ENCODE measurements at places on chromosomes 2 and 18. TPM values are rescaled to one million over a fixed set of nuclear protein-coding genes. Genes with fewer than 3 reads are reported as not detected.
A peak's percentile ranks its signal among the peaks of the same experiment; 100 is the strongest.

DNA sequence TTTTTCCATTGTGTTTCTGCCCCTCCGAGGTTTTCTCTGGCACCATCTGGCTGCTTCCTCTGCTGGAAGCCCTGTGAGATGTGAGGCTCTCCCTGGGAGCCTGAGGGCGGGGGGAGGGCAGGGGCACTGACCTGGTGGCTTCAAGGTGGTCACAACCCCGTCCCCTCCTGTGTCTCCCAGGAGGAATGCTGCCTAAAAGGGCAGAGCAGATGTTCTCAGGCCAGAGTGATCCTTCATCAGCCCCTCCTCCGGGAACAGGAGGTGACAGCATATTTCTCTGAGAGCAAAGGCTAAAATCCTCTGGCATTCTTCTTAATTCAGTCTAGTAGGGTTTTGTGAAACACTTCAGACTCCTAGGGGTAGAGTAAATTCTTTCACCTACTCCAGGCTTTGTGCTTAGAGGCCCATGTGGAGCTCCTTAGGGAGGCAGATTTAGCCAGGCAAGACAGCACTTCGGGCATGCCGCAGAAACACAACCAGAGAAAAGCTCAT, 18.3 kb upstream of the GREB1 start:
- no peak for DNase-seq

The GPR35 gene
- 1.1 TPM for total RNA-seq

DNA sequence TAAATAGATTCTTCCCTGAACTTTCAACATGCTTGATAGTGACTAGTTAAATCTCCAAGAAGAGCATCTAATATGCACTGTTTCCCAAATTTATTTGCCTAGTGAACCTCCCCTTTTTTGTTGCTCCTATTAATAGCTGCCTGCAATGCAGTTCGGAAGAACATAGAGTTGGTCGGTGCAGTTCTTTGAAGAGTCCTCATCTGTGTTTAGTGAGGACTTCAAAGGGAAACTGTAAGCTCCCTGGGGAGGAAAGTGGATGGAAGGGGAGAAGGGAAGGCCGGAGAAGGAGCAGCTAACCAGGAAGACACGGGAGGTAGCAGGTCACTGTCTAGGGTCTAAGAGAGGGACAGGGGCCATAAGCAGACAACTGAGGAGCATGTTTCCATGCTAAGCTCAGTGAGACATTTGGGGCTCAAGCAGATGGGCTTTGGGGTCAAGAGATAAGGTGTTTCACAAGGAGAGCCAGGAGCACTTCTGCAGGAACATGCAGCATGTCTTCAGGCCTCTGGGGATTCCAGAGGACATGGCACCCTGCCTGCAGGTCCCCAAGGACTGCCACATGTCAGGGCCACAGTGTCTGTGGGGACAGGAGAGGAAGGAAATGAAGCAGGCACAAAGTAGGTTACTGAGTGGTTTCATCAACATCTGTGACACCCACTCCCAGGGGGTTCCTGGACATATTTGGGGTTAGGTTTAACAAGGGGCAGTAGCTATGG, 48.7 kb upstream of the ANXA4 start:
- DNase-seq: no peak

The OST4 gene
- 407 TPM for total RNA-seq

The ZAP70 gene
- 8.3 TPM for total RNA-seq

The ASAP2 gene
- 27.3 TPM for total RNA-seq

- no peak for DNase-seq
These were observed 137.9 kb downstream of the KLHL14 start for GRCh38 chr18:32634876-32635431.

DNA sequence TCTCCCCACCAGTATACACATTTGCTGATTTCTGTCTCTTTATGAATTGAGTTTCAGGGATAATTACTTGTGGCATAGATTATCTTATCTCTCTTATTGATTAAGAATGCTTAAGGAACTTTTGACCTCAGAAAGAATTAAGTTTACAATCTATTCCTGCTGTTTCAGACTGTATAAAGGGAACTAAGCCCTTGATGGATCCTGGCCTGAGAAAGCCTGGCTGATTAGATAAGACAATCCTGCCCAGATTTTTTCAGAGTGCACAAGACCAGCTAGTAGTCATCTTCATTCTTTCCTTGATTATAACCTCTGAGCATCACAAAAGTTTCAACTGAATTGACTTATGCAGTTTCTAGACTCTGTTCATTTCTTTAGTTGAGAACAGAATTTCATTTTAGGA, 22.7 kb upstream of the TFPI start:
- no peak for DNase-seq

The KCNG2 gene
- 0.20 TPM for total RNA-seq

GRCh38 chr2:152930501-152930900, 212.1 kb downstream of the ARL6IP6 start:
- DNase-seq: no peak

DNA sequence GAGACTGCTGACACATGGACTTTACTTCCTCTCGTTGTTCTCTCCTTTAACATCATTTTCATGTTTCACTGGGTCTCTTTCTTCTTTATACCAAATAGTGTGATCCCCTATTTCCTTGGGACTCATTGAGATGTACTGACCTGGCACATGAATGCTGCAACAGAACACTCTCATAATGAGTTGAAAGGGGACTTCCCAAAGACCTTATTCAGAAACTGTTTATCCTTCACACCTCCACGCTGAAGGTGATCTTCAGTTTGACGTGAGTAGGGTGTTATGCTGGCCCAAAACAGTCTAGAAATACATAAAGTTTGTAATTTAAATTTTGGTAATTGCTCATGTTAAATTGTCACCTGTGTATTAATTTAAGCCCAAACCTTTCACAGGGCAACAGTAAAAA, 1096.8 kb upstream of the GYPC start:
- no peak for DNase-seq

DNA sequence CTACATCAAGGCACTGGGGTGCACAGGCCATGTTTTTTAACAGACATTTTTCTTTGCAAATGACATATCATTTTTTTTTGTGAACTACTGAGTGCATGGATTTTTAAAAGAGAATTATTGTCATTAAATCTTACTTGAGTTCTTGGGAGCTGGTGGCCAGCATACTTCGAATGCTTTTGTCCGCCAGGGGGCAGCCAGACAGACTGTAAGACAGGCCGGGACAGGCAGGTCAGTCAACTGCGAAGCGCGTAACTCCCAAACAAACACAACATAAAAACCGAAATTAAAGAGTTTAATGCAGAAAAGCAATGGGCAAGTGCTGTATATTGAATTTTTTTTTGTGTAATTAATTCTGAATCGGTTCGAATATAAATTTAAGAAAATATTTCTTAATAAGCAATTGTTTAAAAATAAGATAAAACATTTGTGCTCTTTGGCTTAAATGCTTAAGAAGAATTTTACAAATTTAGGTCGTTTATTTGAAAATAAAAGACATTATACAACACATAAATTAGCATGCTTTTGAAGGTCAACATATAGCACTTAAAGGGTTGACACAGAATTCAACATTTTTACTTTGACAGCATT, 142.2 kb upstream of the PXDN start:
- peak; percentile 56 for DNase-seq

DNA sequence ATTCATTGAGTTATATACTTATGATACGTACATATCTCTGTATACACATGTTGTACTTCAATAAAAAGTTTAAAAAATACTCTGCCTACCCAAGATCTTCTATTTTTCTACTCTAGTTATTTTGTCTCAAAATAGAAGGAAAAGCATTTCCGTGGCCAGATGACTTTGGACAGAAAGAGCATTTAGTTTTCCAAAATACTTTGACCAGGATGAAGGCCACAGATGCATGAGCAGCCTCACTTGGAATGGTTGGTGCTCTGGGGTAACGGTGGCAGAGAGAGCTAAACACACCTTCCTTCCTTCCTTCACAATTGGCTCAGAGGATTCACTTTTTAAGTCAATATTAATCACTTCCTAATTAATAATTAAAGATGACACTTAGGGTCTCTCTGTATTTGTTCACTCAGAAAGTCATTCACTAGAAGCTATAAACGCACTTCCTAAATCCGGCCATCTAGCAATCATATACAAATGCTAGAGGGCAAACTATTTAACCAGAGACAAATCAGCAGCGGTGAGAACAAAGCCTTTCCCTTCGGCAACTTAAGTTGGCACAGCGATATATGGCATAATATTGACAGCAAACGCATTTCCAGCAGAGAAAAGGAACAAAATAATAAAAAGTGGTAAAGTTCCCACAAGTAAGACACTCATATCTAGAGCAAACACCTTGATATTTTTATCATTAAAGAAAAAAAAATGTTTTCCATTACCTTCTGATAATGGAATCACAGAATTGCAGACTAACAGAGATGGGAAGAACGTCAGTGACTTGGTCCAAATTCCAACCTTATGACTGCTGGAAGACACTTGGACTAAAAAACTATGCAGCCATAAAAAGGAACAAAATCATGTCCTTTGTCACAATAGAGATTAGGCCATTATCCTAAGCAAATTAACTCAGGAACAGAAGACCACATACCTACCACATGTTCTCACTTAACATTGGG, 55.9 kb upstream of the NARS1 start:
- no peak for DNase-seq

DNA sequence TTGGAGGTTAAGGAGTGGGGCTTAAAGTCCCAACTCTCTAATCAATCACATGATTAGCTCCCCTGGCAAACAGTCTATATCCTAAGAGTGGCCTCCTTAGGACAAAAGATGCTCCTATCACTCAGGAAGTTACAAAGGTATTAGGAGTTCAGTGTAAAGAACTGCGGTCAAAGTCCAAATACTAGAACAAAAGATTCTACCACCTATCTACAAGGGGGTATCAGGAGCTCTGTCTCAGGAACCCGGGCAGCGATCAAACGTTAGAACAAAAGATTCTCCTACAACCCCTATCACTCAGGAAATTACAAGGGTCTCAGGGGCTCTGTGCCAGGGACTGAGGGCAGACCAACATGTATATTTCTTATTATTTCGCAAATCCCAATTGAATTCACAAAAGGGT, 58.0 kb downstream of the DTNB start:
- no peak for DNase-seq

GRCh38 chr2:208489687-208490086, 83.1 kb downstream of the PTH2R start:
- DNase-seq: no peak

DNA sequence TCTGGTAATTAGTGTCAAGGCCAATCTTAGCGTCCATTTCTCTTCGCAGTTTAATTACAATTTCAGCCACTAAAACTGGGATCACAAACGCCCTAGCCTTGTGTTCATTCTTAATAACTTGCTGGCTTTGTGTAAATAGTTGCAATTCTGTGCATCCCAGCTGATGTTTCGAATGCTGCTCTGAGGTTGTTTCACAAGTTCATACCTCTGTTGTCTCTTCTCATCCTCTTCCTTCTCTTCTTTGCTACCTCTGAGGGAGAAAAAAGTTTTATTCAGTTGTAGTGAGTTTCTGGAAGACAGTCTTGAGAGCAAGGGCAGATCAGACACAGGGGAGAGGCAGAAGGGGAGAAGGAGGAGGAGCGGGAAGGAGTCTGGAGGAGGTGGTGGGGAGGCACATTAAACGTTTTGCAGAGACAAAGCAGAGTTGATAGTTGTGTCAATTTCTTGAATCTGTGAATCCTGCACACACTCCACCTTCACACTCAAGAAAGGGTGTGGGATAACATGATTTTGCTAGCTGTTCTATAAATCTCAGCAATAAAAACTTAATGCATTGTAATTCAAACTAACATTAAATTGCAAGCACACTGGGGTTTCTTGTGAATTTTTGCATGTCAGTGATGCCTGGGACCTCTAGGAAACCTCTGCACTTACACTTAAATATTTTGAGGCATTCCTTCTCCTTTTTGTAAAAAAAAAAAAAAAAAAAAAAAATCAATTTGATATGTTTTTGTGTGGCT, 6.8 kb downstream of the MEIS1 start:
- DNase-seq: no peak

DNA sequence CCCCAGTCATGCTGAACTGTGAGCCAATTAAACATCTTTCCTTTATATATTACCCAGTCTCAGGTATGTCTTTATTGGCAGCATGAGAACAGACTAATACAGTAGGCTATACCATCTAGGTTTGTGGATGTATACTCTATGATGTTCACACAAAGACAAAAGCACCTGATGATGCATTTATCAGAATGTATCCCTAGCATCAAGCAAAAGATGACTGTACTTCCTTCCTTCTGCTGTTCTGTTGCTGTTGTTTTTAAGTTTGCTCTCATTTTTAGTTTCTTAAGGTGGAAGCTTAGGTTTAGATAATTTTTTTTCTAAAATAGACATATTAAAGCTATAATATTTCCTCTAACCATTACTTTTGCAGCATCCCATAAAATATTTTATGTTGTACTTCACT, 12.4 kb downstream of the ZSCAN30 start:
- no peak for DNase-seq

GRCh38 chr2:33167622-33168245, 221.0 kb downstream of the LTBP1 start:
- no peak for DNase-seq

Measured in left lung (tissue), 14 donors.